Umbilical cord (tissue), 2 donors: ENCODE measurements at places on chromosomes 3 and 15.

DNA sequence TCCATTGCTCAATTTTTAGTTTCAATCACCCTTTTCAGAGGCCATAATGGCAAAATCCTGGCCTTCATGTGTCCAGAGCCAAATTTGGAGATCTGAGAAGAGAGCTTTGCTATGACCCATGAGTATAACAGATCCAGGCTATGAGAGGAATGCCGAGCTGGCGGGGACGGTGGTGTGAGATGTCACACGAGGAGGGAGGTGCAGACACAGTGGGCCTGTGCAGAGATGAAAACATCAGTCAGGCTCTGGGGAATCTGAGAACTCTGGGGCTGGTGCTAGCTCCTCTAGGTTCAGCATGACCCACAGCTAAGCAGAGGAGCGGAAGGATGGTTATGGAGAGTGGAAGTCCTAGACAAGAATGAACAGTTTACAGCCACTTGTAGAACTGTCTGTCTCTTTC, 398.3 kb upstream of the ATP10A start:
- DNase-seq = no peak

- DNase-seq = peak; percentile 13
Measured at GRCh38 chr15:65532738-65533051, 2.4 kb downstream of the HACD3 start.

DNA sequence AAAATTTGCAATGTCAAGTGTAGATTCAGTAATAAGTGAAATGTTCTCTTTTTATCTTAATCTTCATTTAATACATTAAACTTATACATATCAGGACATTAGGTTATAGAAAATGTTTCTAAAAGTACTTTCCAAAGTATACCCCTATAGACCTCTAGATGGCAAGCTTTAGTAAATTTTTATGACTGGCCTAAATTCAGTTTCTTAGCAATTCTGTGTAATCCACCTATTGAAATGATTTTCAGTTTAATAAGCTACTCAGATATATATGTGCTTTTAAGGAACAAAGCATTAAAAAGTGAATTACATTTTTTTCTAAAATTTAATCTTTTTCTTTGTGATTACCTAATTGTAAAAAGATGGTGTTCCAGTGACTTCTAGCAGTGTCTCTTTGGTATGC, 342.2 kb downstream of the GBE1 start:
- peak; percentile 22 for DNase-seq

DNA sequence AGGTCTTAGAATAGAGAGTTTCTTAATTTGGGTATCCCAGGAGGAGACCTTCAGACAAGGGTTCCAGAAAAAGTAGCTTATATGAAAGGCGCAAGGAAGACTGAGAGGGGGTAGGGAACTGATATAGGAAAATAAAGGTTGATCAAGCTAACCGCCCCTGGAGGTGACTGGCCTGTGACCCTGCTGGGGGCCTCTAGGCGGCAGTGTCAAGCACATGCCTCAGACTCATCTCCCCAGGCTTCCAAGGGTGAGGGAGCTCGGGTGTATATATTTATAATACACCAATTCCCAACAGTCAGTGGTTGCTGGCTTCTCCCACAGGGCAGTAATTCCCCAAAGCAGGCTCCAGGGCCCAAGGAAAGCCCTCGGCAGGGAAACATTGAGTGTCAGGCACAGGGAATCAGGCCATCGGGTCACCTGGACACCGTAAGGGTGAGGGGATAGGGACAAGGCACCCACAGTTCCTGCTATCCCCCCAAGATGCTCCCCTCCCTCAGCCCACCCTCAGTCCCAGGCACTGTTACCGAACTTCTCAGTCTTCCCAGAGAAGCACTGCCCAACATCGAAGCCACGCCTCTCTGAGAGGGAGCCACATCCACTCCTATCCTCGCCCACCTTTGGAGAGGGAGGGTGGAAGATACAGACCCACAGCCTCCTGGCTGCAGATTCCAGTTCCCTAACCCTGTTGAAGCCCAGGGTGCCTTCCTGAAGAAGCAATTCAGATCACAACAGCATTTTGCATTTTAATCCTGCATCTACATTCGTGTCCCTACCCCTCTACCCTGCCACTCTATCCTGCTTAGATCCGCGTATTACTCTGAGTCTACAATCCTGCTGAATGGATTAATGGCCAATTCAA, 19.5 kb upstream of the CAV3 start:
- DNase-seq = no peak

- no peak for DNase-seq
Measured at GRCh38 chr3:18771931-18772330, 346.8 kb upstream of the SATB1 start.

- no peak for DNase-seq
Measured at GRCh38 chr3:40207796-40208195, 101.7 kb upstream of the EIF1B start.

- no peak for DNase-seq
Measured at GRCh38 chr3:34876997-34877396, 762.3 kb upstream of the ARPP21 start.

DNA sequence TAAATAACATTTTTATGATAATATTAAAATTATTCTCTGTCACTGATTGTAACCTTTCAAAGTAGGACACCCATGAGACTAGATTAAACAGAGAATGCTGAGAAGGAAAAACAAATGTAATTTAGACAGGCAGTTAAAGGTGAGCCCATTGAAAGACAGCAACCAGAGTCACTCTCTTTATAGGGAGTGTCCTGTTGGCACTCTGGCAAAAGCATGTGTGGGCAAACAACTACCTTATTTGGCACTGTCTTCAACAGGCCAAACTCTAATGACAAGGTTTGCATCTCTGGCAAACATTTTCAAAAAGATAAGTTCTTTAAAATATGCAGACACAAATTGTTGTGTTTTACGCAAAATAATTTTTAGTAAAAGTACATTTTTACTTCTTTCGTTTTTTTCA, 29.8 kb downstream of the NFKBIZ start:
- DNase-seq = no peak
